Astrocyte (in vitro differentiated cells and primary cell): ENCODE measurements at places on chromosomes 1 and 21. TPM values are rescaled to one million over a fixed set of nuclear protein-coding genes. Genes with fewer than 3 reads are reported as not detected.

The TTLL7 gene
- 28.5 and 28.7 TPM in 2 replicates for total RNA-seq

The USH2A gene
- 0.02 TPM in 2 replicates for total RNA-seq

The AGT gene
- total RNA-seq: 1.2 and 3.0 TPM in 2 replicates

The AGO3 gene
- total RNA-seq: 26.5 and 27.0 TPM in 2 replicates

The CFAP74 gene
- not detected in 2 replicates for total RNA-seq

The FMO4 gene
- total RNA-seq: 1.1 and 1.3 TPM in 2 replicates

The CHIA gene
- total RNA-seq: not detected in 2 replicates

The EFNA1 gene
- 11.3 and 16.4 TPM in 2 replicates for total RNA-seq

The ACKR1 gene
- total RNA-seq: 0.67 and 1.00 TPM in 2 replicates

The OPRD1 gene
- total RNA-seq: 0.79 and 1.2 TPM in 2 replicates

The TYW3 gene
- 17.2 and 19.4 TPM in 2 replicates for total RNA-seq

The RNF186 gene
- not detected in 2 replicates for total RNA-seq

The RGSL1 gene
- not detected in 2 replicates for total RNA-seq

The DIO1 gene
- not detected in 2 replicates for total RNA-seq

The RNU1-4 gene
- total RNA-seq: 1,356 and 1,553 TPM in 2 replicates

The SYTL1 gene
- 10.7 and 12.2 TPM in 2 replicates for total RNA-seq

The CACNA1S gene
- not detected in 2 replicates for total RNA-seq

The CD48 gene
- not detected in 2 replicates for total RNA-seq

The TMEM269 gene
- total RNA-seq: 0.07 and 0.09 TPM in 2 replicates

The GNB1 gene
- 583 and 602 TPM in 2 replicates for total RNA-seq

The COL6A1 gene
- 131 and 173 TPM in 2 replicates for total RNA-seq

The NR1I3 gene
- total RNA-seq: not detected in 2 replicates
